ENCODE measurements at places on chromosomes 5 and 9.

DNA sequence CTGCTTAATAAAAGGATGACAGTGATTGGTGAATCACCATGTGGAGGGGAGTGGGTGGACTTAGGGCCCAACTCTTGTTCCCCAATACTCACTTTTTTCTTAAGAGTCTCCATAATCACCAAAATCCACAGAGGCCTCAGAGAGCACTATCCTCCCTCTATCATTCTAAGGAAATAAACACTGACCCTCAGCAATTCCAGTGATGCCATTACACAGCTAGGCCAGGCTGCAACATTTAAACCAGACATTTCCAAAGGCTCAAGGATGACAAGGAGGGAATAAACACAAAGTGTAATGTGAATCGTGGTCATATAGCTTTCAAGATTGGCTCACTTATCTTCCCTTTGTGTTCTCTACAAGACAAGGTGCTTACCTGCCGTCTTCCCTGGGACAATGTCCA, 2.4 kb upstream of the ARSI start:
- DNase-seq = peak; percentile 39

DNA sequence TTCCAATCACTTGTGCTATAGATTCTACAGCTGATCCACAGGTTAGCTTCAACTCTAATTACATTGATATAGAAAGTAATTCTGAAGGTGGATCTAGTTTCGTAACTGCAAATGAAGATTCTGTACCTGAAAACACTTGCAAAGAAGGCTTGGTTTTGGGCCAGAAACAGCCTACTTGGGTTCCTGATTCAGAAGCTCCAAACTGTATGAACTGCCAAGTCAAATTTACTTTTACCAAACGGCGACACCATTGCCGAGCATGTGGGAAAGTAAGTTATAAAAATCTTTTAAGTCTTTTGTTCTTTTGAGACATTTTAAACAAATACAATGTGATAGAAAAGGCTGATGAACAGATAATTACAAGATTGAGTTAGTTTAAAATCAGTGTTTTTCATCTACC, 30.9 kb downstream of the ZFYVE16 start:
- DNase-seq = no peak

- peak; percentile 87 for DNase-seq
Measured at GRCh38 chr9:16828340-16829281, 41.9 kb downstream of the BNC2 start.

- no peak for DNase-seq
Measured at GRCh38 chr5:179906294-179906794, 1.4 kb downstream of the TBC1D9B start.

GRCh38 chr5:97600486-97600885, 417.4 kb upstream of the RIOK2 start:
- no peak for DNase-seq

- DNase-seq = no peak
Measured at GRCh38 chr9:35828716-35829083, at the start of gene FAM221B. FAM221B (minus strand) TSS chr9:35828732; CDS start chr9:35826161, 2,571 bp downstream.

- peak; percentile 43 for DNase-seq
Measured at GRCh38 chr5:116411101-116411571, 163.5 kb downstream of the SEMA6A start.

GRCh38 chr5:35306716-35307365, 76.6 kb upstream of the PRLR start:
- DNase-seq = no peak

DNA sequence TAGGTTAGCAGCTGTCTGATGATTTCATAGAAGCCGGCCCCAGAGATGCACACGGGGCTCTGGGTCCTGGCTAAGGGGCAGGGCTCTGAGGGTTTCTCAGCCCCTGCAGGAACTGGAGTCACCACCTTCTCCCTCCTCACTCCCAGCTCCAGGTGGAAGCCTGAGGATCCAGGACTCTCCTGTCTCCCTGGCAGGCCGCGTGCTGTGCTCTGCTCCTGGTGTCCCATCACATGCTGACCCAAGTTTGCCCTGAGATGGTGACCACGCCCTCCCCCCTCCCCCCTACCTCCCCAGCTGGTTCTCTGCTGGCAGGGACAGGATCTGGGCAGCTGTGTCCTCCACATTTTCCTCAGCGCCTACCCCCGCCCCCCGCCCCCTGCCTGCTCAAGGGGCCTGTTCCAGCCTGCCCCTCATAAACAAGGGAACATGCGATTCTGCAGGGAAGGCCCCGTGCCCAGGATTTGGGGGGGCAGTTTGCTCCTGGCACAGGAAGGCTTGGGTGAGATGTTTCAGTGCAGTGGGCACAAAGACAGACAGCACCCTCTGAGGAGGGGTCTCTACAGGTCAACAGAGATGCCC, 87.4 kb downstream of the PSD2 start:
- DNase-seq = peak; percentile 71

Data from lung (tissue), 17 donors.